Memory B cell (primary cell): ENCODE measurements at places on chromosomes 11 and 22.

DNA sequence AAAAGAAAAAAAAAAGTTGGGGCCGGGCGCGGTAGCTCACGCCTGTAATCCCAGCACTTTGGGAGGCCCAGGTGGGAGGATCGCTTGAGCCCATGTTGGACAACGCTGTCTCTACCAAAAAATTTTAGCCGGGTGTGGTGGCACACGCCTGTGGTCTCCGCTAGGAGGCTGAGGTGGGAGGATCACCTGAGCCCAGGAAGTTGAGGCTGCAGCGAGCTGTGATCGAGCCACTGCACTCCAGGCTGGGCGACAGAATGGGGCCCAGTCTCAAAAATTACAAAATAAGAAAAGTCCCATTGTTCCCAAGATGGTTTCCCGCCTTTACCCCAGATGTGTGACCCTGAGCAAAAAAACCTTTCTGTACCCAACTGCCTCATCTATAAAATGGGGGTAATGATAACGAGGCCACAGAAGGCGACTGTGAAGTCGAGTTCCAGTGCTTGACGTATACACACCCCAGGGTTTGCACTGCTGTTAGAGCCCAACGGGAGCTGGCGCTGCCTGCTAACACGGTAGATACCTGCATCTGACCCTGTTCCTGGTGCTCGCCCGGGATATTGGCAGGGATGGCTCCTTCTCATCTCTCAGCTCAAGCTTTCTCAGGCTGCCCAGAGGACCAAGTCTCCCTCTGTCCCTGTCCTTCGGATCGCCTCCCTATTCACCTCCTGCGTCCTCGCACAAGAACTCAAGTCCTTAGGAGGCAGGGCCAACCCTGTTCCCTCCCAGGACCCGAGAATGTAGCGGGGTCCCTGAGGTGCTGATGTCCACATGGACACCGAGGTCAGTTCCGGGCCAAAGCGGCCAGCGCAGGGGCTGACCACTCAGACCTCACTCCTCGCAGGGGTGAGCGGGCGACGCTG, 1.1 kb upstream of the RPLP2 start:
- DNase-seq: no peak

- no peak for DNase-seq
Measured at GRCh38 chr22:24772493-24773220, 1.9 kb downstream of the PIWIL3 start.

GRCh38 chr22:46641811-46642266, 21.7 kb downstream of the GRAMD4 start:
- DNase-seq: no peak

DNA sequence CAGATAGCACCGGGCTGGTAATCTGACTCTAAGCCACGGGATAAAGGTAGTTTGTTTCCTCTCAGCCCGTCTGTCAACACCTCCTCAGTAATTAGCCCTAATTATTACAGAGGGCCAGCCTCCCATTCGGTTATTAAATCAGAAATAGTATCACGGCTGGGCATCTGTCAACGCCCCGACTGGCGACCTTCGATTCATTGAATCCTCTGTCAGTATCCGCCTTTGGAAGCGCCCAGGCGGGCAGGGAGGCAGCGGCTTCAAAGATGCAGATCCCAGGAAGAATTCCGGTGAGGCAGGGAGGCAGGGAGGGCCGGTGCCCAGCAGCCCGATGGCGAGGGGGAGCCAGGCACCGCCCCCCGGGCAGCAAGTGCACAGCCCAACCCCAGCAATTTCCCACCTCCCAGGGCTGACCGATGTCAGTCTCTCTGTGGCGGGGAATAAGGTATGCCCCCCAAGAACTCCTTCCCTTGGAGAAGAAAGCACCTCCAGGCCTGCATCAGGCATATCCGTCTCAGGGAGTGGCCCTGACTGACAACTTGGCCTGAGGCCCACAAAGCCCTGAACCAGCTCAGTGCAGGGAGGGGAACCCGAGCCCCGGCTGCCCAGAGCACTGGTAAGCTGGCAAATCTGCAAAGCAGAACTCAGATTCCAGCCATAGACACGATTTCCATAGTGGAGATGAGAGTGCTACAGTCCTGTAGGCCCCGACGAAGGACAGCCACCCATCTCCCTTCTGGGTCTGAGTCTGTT, 11.4 kb downstream of the GNB1L start:
- no peak for DNase-seq

DNA sequence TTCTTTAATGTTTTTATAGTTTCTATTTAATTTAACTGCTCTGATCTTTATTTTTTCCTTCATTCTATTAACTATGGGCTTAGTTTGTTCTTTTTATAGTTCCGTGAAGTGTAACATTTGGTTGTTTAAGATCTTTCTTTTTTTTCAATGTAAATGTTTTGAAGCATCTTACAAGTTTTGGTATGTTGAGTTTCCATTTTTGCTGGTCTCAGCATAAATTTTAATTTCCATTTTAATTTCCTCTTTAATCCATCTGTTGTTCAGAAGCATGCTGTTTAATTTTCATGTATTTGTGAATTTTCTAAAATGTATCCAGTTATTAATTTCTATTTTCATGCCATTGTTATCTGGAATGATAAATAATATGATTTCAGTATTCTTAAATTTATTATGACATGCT, 17.0 kb upstream of the GLYATL2 start:
- no peak for DNase-seq

- DNase-seq: no peak
Measured at GRCh38 chr11:67489885-67490726, 7.3 kb downstream of the AIP start.

- no peak for DNase-seq
Measured at GRCh38 chr22:19143967-19144400, 467 bp downstream of the ESS2 start.

DNA sequence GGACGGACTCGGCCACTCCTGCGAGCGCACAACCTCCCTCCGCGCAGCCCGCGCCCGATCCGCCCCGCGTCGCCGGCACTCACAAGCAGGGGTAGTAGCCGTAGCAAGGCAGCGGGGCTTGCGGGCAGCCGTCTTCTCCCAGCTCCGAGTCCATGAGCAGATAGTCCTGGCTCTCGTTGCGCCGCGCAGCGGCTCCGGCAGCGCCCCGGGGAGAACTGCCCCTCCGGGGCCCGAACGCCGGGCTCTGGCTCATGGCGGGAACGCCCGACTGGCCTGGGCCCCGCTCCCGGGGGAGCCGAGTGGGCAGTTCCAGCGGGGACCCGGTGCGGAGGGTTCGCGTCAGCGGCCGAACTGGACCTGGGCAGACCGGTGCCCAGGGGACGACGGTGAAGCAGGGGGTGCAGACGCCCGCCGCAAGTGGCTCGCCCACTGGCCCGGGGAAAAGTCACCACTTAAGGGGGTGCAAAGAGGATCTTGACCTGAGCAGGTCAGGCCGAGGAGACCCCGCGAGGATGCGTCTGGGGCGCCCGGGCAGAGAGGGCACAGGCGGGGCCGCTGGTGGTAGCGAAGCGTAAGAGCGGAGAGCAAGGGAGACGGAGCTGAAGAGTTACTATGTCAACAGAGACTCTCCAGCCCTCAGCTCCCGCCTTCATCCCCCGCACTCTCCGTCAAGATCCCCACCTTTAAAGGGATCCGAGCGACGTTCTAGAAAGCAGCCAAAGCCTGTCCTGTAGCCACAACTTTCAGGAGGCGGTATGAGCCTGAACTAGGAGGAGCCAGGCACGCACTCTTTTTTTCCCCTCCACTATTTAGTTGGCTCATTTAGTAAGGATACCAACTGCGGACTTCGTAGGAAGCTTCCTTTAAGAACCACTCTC, at the start of gene TRPC6:
TSS of gene TRPC6 (minus strand) at position 757 of the 878 bp plus-strand sequence. CDS start at position 253, 504 bp downstream.
- DNase-seq: no peak

- DNase-seq: no peak
Measured at GRCh38 chr11:79062814-79063762, 377.7 kb downstream of the TENM4 start.

- no peak for DNase-seq
Measured at GRCh38 chr11:27977527-27977926, 130.4 kb downstream of the KIF18A start.
